ENCODE measurements at places on chromosomes 16 and 17.

- DNase-seq = no peak
Measured at GRCh38 chr16:81831722-81832126, 52.6 kb downstream of the PLCG2 start.

- DNase-seq = no peak
Measured at GRCh38 chr17:80694992-80695912, 150.6 kb downstream of the RPTOR start.

- no peak for DNase-seq
Measured at GRCh38 chr17:44177640-44178039, 7.1 kb downstream of the ASB16 start.

DNA sequence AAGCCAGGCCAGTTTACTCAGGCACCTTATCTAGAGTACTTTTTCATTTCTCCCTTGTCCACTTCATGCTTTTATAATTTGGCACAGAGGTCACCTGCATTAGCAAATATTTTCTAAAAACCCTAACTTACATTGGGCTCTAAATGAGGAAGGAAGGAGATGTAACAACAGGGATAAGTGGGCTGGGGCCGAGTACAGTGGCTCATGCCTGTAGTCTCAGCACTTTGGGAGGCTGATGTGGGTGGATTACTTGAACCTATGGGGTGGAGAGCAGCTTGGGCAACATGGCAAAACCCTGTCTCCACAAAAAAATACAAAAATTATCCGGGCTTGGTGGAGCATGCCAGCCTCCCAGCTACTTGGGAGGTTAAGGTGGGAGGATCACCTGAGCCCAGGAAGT, 55.9 kb downstream of the TMEM100 start:
- DNase-seq = no peak

- DNase-seq = no peak
Measured at GRCh38 chr17:42678951-42679491, 2.2 kb upstream of the PLEKHH3 start.

- no peak for DNase-seq
Measured at GRCh38 chr17:73267648-73268537, 6.2 kb upstream of the CPSF4L start.

- no peak for DNase-seq
Measured at GRCh38 chr16:79713609-79714309, 113.2 kb upstream of the MAF start.

DNA sequence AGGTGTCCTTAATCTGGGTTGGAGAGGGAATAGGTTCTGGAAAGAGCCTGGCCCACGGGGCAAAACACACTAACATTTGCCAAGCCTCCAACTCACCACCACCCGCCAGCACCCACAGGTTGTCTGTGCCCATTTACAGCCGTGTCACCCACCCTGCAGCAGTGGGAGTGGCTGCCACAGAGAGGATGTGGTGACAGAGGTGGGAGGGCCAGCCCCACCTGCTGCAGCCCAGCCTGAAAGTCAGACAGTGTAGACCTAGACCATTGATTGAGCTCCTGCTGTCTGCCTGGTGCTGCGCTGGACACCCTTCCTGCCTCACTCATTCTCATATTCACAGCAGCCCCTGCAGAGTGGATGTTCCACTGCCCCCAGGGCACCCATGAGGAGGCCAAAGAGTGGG, 44.7 kb downstream of the IL21R start:
- no peak for DNase-seq

DNA sequence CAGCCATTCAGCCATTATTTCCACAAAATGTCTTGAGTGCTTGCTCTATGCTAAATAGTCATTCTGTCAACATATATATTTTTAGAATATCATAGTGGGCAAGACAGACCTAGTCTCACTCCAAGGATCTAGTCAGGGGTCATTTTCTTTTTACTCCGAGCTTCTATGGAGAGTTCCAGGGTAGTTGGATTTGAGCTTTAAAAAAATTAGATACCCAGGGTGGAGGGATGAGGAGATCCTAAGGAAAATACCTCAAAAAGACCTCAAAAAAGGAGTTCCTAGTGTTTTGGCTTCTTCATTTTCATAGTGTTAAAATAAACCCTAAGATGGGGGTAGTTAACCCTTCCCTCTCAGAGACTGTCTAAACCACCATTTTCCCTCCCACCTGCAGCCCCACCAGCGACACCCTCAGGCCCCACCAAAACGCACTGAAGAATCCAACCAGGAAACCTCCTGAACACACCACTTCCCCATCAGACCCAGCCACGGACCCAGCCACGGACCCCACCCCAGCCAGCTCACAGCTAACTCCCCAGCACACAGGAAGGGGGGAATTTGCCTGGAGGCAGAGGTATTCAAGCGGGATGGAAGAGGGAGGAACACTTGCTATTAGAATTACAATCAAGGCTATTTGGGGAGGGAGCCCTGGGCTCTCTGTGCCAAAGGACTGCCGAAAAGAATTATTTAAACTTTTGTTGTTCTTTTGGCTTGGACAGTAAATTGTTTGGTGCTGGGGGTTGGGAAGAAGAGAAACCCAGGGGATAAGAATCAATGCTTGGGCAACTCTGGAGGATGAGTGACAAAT, 2.2 kb downstream of the ETV4 start:
- DNase-seq = no peak

GRCh38 chr17:74407384-74407783, 24.5 kb upstream of the GPRC5C start:
- DNase-seq = no peak

DNA sequence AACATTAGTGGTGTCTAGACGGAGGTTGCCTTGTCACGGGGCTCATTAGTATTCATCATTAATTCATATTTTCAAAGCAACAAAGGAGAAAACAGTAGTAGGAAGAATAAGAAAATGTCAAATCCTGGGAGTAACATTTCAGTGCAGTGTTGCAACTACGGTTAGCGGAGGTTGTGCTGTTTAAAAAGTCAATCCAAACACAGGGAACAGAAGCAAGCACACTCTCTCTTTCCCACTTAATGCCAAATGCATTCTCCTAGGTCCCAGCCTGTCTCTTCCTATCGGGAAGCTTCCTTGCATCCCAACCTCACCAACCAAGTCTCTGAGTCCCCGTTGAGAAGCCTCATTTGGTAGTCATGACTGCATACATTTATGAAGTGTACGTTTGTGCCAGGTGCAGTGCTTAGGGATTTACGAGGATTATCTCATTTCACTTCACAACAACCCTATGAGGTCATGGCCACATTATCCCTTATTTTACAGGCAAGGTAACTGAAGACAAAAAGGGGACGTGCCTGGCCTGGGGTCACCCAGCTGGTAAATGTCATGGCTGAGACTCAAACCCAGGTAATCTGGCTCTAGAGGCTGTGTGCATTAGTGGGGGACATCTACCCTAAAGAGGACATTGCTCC, 283.6 kb upstream of the SALL1 start:
- DNase-seq = no peak

GRCh38 chr17:73819440-73820395, 175.5 kb upstream of the SDK2 start:
- no peak for DNase-seq

GRCh38 chr17:13562271-13562800, 39.4 kb downstream of the HS3ST3A1 start:
- DNase-seq = no peak

DNA sequence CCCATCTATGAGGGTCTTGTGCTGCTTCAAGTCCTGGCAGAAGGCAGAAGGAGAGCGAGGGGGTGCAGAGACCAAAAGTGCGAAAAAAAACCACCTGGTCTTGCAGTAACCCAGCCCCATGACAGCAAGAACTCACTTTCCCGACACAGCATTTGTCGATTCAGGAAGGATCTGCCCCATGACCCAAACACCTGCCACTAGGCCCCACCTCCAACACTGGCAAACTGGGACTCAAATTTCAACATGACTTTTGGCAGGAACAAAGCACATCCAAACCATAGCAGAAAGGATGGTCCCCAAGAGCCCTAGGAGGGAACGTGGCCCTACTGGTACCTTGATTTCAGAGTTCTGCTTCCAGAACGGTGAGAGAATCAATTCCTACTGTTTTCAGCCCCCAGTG, 34.7 kb upstream of the KLHDC4 start:
- no peak for DNase-seq

- DNase-seq = no peak
Measured at GRCh38 chr16:19218581-19218980, 50.5 kb downstream of the SYT17 start.

DNA sequence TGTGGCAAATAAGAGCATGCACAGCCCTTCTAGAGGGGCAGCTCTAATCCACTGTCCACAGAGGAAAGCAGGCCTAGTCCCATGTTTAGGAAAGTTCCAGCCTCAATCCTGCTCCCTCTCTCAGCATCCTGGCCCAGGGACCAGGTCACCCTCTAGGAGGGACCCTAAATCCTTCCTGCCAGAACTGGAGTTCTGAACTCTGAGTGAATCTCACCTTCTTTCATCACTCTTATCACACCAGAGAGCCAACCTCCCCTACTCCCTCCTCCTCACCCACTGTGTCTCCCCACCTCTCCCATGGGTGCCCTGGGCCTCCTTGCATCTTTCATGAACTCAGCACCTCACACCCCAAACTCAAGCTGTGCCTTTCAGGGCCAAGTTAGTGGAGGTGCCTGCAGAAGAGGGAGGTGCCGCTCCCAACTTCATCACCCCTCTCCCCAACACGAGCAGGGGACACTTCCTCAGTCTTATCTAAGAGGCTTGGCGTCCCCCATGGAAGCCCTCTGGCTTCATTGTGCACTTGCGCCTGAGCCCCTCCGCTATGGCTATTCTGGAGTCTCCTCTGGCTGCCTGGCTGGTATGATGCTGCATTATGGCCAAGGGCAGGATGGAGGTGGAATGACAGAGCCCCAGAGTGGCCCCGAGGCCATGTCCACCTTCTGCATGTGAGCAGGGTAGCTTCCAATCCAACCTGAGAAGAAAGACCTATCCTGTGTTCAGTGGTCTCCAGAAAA, 31.7 kb downstream of the PIK3R6 start:
- no peak for DNase-seq

DNA sequence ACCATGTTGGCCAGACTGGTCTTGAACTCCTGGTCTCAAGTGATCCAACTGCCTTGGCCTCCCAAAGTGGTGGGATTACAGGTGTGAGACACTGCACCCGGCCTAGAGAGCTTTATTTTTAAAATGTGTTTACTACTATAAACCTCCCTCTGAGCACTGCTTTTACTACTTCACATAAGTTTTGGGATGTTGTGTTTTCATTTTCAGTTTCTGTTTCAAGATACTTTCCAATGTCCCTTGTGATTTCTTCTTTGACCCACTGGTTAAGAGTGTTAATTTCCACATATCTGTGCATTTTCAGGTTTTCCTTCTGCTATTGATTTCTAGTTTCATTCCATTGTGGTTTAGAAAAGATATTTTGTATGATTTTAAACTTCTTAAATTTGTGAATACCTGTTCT, 74.4 kb downstream of the NETO2 start:
- no peak for DNase-seq

- no peak for DNase-seq
Measured at GRCh38 chr17:43094129-43094835, 30.9 kb downstream of the BRCA1 start.

DNA sequence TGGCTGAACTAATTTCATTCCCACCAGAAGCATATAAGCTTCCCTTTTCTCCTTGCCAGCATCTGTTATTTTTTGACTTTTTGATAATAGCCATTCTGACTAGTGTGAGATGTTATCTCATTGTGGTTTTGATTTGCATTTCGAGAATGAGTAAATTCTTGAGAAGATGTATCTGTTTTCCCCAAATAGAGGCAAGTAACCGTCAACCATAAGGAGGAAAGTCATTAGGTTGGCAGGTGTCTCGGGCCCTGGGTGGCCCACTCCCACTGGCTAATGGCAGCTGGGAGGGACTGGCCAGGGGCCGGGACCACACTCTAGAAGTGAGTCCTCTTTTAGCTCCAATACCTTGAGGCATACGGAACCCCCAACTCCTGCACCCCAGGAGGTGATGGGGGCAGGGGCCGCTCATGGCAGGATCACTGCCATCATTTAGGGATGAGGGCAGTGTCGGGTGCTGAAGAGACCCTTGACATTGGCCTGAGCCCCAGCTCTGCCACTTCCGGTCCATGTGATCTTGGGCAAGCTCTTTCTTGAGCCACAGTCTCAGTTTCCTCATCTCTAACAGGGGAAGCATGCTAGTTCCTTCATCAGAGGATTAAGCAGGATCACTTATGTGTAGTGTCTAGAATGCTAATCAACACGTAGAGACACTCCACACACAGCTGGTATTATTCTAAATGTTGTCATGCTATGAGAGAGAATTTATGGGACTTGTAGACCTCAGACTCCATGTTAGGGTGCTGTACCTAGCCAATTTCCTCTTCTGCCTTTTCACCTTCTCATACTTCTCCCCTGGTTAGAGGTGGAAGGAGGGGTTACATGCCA, 44.3 kb downstream of the RGS9 start:
- no peak for DNase-seq

- no peak for DNase-seq
Measured at GRCh38 chr17:50967795-50968194, 101.6 kb upstream of the TOB1 start.

- no peak for DNase-seq
Measured at GRCh38 chr17:9959377-9959981, 54.4 kb upstream of the RCVRN start.

GRCh38 chr16:68434624-68435210, 13.6 kb downstream of the SMPD3 start:
- DNase-seq = no peak

- DNase-seq = no peak
Measured at GRCh38 chr16:1057252-1057932, 15.2 kb upstream of the SSTR5 start.
